NCI-H1417 treated with DMSO at 0.1 percent for 48 hours (cell line): ENCODE measurements at places on chromosomes 16 and 17.

DNA sequence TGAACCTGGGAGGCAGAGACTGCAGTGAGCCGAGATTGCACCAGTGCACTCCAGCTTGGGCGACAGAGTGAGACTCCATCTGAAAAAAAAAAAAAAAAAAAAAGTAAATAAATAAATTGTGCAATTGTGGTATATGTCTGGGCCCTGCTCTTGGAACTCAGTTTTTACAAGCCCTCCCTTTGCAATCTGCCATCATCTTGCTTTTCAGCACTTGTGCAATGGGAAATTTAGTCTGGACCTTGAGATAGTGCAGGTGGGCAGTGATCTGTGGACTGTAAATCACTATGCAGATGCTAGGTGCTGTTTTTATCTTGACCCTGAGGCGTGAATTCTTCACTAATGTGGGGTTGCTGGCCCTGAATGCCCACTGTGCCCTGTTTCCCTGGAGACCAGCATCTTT, 6.5 kb upstream of the RAP1GAP2 start:
- DNase-seq, result no peak

DNA sequence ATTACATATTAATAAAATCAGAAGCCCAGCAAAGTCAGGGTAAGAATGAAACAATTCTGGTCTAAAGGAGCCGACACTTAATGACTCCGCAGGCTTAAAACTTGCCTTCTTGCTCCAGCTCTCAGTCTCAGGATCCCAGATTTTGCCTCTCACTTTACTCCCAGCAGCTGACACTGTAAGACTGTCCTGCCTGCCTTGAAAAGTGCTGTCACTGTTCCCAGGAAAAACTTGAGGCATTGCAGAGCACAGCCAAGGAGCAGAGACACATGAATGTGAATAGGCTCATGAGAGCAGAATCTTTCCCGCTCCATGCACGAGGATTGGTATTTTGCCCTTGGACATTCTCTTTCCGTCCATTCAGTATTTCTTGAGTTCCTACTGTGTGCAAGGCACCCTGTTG, 457.6 kb upstream of the ZFHX3 start:
- DNase-seq, result no peak

- no peak for DNase-seq
Observed at GRCh38 chr17:77353684-77354419, 213.1 kb downstream of the SEC14L1 start.

DNA sequence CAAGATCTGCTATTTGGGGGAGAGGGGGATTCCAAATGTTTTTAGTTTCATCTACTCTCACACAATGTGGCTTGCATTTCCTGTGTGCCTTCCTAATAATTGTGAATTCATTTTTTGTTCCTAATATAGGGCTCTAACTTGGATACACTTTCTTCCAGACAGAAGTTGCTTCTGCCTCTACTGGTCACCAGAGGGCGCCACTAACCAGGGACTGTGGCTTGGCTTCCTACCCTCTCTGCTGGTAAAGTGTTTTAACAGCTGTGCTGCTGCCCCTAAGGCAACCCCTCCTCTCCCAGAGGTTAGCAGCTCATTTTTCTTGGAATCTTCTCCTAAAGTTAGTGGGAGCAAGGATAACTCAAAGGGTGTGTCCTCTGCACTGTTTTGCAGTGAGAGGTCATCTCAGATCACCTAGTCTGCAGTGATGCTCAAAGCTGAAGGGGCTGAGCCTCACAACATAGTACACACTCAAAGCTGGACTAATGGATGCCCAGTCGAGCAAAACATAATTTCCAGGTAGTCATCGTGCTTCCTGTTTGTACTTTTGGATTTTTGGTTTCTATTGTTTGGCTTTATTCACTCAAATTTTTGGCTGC, 5.0 kb upstream of the PRSS54 start:
- DNase-seq, result no peak

GRCh38 chr16:29736112-29736511, 9.7 kb downstream of the C16orf54 start:
- no peak for DNase-seq

GRCh38 chr16:67212766-67213165, 13.8 kb downstream of the ELMO3 start:
- DNase-seq, result no peak

DNA sequence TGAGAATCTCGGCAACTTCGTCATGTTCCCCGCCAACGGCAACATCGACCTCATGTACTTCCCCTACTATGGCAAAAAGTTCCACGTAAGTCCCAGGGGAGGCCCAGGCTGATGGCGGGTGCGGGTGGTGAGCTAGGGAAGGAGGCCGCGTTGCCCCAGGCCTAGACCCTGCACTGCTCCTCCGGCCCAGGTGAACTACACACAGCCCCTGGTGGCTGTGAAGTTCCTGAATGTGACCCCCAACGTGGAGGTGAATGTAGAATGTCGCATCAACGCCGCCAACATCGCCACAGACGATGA, 4.8 kb downstream of the ATP1B2 start:
- no peak for DNase-seq

GRCh38 chr17:63629627-63630026, 7.4 kb downstream of the MAP3K3 start:
- DNase-seq, result no peak

GRCh38 chr16:9039210-9039609, 52.2 kb upstream of the HAPSTR1 start:
- DNase-seq, result no peak

DNA sequence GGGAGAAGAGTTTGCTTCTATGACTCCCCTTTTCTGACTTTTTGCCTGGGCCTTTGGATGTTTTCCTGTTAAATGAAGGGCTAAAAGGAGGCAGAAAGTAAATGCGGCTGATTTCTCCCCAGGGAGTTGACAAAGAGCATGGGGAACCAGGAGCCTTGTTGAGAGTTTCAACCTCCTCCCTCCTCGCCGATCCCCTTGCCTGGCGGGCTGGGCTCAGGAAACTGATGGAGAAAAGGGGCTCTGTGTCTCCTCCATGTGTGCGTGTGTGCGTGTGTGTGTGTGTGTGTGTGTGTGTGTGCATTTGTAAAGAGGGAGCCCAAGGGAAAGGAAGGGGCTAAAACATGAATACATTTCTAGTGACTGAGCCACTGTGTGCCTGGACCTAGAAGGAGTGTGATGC, 94.5 kb downstream of the ZDHHC7 start:
- DNase-seq, result no peak

- DNase-seq, result no peak
Observed at GRCh38 chr17:77774182-77774581, 184.3 kb upstream of the TNRC6C start.

GRCh38 chr16:66936462-66936861, 1.1 kb downstream of the CES2 start:
- no peak for DNase-seq

GRCh38 chr17:74733365-74734122, 3.5 kb upstream of the RAB37 start:
- no peak for DNase-seq
